ENCODE measurements at places on chromosomes 6 and 20.

DNA sequence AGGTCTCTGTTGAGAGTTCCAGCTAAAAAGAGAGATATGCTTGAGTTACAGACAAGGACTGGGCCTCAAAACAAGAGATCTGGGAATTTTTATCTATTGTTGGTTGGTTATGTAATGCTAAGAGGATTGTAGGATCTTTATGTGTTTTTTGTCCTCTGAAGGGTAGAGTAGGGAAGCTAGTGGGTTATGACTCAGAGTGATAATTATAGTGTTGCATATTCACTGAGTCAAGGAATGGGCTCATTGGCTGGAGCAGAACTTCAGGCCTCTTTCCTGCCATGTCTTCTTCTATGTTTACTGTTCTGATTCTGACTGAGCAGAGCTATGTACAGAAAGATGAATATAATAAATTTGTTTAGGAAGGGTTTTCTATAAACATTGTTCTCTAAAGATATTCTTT, 66.1 kb upstream of the NOX3 start:
- no peak for DNase-seq

GRCh38 chr6:149400050-149400449, at the start of gene SUMO4:
SUMO4 (plus strand) TSS chr6:149400262; CDS start chr6:149400392, 130 bp downstream.
- DNase-seq, result no peak

- no peak for DNase-seq
Observed at GRCh38 chr6:137755284-137755683, 111.8 kb upstream of the TNFAIP3 start.

DNA sequence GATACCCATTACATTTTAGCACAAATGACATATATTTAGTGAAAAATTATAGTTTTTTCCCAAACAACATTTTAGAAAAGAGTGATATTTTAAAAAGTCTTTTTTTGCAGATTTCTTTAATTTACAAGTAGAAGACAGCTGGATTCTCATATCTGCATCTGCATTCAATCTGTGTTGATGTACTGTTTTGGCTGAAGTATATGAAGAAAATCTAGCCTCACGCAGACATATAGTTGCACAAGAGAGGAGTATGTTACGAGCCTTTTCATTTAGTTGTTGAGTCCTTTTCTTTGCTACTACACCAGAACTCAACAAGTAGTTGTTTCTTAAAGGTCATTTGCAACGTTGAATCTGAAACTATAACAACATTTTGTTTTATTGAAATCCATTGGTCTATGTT, 314.3 kb upstream of the SUPT3H start:
- no peak for DNase-seq

DNA sequence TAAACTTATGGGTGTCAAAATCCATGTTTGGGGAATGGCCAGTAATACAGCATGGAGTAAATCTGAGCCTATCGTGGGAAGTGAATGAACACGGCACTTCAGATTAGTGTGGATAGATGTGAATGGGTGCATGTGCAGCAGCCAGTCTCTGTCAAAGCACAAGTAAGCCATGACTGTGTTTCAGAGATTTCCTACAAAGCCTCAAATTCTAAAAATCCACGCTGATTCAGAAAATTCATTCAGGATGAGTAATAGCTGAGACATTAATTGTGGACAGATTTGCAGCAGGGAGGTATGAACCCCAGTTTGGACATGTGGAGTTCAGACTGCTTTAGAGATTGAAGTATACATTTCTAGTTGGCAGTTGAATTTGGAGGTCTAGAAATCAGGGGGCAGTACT, 115.1 kb downstream of the QKI start:
- no peak for DNase-seq

GRCh38 chr20:4053071-4053919, 37.9 kb upstream of the RNF24 start:
- DNase-seq, result no peak

- DNase-seq, result no peak
Observed at GRCh38 chr20:8964959-8965562, 103.8 kb upstream of the PLCB4 start.

DNA sequence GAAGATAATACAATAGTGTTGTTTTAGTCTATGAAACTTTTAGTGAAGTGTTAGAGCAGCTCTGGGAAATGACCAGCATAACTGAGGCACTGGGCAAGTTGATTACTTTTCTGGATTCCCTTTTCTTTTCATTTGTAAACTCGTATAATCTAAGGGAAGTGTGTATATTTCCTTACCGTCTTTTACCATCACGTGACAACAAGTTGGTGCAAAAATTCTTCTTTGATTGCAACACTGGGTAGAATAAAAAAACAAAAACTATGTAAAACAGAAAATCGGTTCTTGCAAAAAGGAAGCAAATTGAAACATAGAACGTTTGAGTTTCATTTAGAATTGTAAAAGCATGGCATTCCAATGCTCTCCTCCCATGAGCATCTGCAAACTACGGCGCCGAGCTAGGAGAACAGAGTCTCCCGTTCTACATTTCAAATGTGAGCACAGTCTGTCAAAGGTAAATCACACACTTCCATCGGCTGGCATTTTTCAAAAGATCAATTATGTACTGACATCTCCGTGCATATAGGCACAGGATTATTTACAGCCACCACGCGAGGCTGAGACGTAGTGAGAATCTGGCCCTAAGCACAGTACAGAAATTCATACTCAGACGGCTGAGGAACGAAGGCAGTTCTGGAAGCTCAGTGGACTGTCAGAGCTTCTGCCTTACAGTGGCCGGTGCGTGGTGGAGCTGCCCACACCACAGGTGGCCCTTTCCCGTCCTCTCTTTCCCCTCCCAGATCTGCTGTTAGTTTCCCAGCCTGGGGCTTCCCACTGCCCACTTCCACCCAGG, 314.0 kb downstream of the BMP7 start:
- no peak for DNase-seq

GRCh38 chr6:24859132-24859531, 60.4 kb upstream of the ARMH2 start:
- DNase-seq, result no peak

GRCh38 chr20:5148581-5148980, 21.8 kb downstream of the CDS2 start:
- DNase-seq, result no peak

DNA sequence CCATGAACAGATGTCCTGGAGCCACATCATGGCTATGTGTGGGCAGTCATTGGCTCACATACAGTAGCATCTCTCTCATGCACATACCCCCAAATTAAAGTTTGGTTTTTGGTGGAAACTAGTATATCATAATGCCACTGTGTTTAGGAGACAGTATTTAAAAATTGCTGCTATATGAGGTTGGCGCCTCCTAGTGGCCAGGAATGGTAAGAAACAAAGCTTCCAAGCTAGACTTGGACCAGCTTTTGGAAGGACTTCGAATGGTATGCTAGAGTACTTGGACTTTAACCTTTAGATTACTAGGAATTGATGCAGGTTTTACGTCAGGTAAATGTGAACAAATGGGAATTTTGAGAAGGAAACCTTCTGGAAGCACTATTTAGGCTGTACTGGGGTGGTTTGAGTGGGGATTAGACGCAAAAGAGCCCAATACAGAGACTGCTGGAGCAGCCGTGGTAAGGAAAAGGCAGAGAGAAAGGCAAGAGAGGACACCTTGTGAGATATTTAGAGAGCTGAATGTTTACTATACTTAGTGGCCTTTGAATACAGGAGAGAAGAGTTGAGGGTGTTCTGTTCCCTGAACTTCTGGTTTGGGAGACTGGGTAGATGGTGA, 23.8 kb downstream of the PRSS35 start:
- DNase-seq, result peak; percentile 19

Measured in T follicular helper cell (primary cell).